ENCODE measurements at places on chromosomes 16 and 17.

DNA sequence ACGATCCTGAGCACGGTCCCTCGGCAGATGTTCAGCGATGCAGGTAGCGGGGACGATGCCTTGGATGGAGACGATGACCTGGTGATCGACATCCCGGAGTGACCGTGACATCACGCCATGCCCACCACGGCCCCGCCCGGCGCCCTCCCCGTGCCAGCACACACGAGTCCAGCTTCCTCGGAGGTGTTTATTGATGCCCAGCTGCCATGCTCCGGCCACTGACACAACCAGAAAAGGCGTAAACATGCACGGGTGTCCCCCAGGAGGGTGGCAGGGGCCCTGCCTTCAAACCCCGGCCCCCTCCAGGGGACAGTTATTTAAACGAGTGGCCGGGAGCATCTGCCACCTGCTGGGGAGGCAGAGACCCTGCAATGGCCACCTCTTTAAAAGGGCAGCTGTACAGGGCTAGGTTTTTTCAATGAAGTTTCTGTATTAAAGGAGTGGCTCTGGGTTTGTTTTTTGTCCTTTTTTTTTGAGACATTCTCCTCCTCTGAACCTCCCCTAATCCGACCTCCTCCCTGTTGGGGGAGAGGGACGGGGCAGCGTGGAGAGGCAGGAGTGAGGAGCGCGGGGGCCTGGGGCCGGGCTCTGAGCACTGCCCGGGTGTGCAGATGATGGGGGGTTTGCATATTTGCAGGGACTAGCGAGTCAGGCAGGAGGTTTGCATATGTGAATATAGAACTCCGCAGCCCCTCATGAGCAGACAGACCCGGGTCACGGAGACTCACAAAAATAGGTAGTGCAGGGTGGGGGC is 5.3 kb downstream of the DOC2A start:
- DNase-seq = peak; percentile 20

GRCh38 chr16:75550211-75550662 is 5.8 kb downstream of the TMEM231 start:
- no peak for DNase-seq

- DNase-seq = no peak
These were observed 23.5 kb downstream of the TBX4 start for GRCh38 chr17:61475726-61476125.

DNA sequence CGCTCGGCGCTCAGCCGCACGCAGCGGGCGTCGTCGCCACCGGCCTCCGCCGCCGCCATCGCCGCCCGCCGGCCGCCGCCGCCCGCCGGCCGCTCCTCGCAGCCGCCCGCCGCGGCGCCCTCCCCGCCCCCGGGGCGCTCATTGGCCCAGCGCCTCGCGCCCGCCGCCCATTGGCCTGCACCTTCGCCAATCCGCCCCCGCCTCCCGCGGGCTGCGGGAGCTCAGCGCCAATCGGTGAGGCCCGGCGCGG is at the start of gene PGP:
Gene PGP, minus strand, starts transcription at position 122 of the 250 bp plus-strand sequence. Its CDS starts 63 bp downstream, at position 59.
- no peak for DNase-seq

DNA sequence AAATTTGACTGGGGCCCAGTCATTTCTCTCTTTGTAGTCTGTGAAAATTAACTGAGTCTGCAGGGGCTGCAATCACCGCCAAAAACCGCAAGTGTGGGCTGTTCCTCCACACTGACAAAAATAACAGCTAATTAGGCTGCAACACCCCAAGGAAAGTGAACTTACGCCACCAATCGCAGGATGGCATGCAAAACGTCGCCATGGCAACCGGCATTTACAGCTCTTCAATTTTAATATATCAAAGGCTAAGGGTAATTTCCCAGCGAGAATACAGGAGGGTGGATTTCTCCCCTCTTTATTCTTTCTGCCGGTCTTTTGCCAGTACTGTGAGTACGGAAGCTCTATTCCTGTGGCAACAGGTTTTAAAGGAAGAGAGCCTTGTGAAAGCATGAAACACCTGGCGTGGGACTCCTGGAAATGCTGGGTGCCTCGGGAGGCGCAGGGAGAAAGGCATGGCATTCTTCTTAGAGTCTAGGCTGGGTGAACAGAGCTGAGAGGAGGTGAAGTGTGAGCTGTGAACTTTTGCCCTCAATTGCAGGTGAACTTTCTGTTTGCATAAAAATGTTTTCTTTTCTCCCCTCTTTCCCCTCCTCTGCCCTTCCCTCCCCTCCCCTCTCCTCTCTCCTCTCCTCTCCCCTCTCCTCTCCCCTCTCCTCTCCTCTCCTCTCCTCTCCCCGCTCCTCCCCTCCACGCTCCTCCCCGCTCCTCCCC is 399.7 kb downstream of the XYLT1 start:
- peak; percentile 27 for DNase-seq

- peak; percentile 40 for DNase-seq
These were observed 1.5 kb downstream of the FBRS start for GRCh38 chr16:30659507-30660423.

DNA sequence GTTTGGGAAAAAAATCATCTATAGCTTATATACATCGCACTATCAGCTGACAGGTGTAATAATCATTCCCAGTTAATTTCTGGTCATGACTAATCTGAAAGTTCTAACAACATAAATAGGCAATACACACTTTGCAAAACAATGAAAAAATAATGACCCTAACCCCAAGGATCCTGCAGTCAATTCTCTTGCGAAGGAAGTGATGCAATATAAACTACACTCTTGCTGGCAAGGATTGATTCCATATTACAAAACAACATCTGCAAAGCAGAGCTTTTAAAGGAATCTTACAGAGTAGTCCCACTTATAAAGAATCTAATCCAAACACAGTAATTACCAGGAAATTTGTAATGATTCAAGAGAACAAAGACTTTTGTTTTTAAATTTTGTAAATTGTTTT is 73.4 kb downstream of the MYO1D start:
- no peak for DNase-seq

DNA sequence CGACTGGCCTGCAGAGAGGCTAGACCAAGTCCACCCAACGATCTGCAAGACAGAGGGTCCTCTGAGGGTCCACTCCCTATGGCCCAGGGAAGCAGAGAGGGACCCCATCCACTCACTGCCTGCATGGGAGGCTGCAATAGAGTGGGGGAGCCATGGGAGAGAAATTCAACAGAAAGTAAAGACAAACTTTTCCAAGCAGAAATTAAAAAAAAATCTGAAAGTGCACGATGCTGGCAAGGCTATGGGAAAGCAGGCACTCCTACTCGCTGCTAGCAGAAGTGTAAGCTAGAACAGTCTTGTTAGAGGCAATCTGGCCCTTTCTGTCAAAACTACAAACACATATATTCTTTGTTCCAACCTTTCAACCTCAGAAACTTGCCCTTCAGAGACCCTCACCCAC is 85.4 kb downstream of the GAS7 start:
- DNase-seq = no peak

DNA sequence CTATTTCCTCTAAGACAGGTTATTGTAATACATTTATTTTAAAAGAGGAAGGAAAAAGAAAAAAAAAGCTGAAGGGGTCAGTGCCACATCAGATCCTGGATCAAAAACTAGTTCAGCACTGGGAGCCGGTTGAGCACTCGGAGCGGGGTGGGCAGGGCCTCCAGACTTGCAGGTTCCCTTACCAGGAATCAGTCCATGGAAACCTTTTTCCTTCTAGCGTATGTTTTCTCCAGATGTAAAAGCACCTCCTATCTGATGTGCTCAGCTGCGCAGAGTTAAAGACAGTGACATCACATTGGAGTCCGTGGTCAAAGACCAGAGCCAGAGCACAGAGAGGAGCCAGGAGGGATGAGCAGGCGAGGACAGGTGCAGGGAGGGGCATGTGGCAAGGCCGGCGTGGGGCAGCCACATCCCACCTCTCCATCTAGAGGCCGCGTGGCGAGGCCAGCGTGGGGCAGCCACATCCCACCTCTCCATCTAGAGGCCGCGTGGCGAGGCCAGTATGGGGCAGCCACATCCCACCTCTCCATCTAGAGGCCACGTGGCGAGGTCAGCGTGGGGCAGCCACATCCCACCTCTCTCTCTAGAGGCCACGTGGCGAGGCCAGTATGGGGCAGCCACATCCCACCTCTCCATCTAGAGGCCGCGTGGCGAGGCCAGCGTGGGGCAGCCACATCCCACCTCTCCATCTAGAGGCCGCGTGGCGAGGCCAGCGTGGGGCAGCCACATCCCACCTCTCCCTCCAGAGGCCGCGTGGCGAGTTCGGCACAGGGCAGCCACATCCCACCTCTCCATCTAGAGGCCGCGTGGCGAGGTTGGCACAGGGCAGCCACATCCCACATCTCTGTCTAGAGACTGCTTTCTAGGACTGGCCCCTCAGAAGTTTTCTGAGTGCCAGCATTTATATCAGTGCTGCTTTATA is 166.8 kb upstream of the CHMP6 start:
- no peak for DNase-seq

DNA sequence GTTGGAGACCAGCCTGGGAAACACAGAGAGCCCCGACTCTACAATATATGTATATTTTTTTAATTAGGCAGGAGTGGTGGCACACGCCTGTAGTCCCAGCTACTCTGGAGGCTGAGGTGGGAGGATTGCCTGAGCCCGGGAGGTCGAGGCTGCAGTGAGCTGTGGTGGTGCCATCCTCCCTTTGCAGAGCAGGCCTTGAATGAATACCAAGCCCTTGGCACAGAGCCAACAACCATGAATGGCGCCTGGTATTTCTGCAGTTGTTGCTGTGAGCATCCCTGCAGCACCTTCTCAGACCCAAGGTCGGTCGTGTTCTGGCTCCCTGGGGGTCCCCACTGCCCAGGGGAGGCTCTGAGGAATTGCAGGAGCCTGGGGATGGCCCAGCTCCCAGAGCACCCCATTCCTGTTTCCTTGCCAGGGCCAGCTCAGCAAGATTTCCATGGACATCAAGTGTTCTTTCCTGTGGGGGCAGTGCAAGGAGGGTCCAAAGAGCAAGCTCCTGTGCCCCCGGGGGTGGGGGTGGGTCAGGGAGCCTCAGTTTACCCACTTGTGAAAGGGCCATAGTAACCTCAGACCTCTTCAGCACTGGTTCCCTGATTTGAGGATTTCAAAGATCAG is 25.6 kb upstream of the RMI2 start:
- peak; percentile 60 for DNase-seq

- DNase-seq = no peak
These were observed 45.0 kb downstream of the TEX2 start for GRCh38 chr17:64218066-64218465.

- DNase-seq = no peak
These were observed 14.3 kb upstream of the DNASE1 start for GRCh38 chr16:3640207-3640606.

- no peak for DNase-seq
These were observed 180.9 kb downstream of the GRIN2A start for GRCh38 chr16:10001258-10001775.

GRCh38 chr17:393806-394717 is 41.5 kb upstream of the RPH3AL start:
- DNase-seq = no peak

DNA sequence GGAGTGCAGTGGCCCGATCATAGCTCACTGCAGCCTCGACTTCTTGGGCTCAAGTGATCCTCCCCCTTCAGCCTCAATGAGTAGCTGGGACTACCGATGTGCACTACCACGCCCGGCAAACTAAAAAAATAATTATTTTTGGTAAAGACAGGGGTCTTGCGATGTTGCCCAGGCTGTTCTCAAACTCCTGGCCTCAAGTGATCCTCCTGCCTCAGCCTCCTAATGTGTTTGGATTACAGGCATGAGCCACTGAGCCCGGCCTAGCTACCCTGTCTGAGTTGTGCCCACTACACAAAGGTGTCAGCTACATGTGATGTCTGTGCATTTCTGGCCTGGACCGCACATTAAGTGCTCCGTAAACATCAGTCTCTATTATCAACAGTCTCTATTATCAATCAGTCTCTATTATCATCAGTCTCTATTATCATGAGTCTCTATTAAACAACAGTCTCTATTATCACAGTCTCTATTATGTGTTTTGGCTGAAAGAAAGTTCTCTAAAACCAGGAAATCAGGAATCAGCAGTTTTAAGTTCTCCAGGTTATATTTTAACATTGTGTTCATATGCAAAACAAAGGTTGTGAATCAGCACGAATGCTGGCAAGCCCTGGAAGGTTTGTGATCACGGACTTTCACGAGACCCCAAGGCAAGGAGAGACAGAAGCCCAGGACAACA is 721 bp upstream of the WWOX start:
- peak; percentile 19 for DNase-seq

DNA sequence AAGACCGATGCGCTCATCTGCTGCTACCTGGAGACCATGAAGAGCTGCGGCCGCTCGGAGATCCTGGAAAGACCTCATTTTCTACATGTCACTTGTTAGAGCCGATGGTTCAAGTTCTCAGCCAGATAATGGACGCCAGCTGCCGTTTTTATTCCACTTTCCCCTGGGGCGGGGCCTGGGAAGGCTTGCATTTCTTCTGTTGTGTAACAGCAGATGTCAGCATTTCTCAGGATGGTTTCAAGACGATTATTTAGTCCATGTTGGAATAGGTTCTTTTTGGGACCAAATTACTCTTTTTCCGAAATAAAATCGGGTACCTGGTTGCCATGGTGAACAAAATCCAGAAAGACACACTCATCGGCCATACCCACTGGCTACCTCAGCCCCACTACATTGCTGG is 1418.3 kb downstream of the CDH11 start:
- DNase-seq = peak; percentile 43

GRCh38 chr16:14365200-14365851 is 264.7 kb downstream of the PARN start:
- DNase-seq = no peak

DNA sequence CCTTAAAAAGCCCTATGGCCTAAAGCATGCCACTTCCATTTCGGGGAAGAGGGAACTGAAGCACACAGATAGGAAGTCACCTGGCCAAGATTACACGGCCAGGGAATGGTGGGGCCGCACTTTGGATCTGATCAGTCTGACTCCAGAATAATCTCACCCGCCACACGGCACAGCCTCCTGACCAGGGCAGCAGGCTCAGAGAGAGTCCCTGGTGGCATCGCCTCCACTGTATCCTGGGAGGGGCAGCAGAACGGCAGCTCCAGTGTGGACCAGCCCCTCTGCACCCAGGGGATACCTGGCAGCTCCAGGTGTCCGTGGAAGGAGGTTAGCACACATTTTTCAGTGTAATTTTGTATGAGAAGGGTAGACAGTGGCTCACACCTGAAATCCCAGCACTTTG is 35.5 kb downstream of the VAC14 start:
- DNase-seq = no peak

DNA sequence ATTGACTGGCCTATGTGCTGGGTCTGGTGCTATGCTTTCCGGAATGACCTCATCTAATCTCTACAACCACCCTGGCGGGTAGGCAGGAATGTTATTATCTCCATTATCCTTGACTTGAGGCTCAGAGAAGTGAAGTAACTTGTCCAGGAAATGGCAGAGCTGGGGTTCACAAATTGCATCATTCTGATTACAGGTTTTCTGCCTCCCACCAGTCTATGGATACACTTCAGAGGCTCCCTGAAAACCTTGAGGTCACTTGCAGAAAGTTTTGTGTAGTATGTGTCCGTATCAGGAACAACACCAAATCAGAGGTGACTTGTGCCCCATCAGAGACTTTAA is 19.1 kb downstream of the NOD2 start:
- no peak for DNase-seq

DNA sequence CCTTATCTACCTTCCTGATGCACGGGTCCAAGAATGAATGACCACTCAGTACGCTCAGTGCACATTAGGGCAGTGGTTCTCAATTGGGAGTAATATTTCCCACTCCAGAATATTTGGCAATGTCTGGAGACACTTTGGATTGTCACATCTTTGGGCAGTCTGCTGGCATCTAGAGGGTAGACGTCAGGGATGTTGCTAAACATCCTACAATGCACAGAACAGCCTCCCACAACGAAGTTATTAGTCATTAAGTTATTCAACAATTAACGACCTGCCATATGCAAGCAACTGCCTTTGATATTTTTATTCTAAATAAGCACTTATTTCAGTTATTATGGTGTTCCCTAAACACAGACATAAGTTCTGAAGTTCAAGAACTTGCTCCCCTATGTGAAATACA is 669.3 kb downstream of the TOX3 start:
- DNase-seq = no peak

Data from NCI-H146 (cell line).